ENCODE measurements at places on chromosomes 3 and 15. TPM values are rescaled to one million over a fixed set of nuclear protein-coding genes. Genes with fewer than 3 reads are reported as not detected.

The TMCC1 gene
- total RNA-seq, result 65.1 TPM

The IL17RE gene
- total RNA-seq, result 0.31 TPM

The C3orf20 gene
- 0.31 TPM for total RNA-seq

The ADAMTSL3 gene
- total RNA-seq, result 40.4 TPM

The CTXN2 gene
- total RNA-seq, result 0.63 TPM

The GNAT1 gene
- total RNA-seq, result not detected

The CPN2 gene
- total RNA-seq, result not detected

The CCDC191 gene
- 9.1 TPM for total RNA-seq

The GHSR gene
- total RNA-seq, result not detected

The DUOX1 gene
- not detected for total RNA-seq

The GXYLT2 gene
- 3.4 TPM for total RNA-seq

The CLRN1 gene
- not detected for total RNA-seq

The CISH gene
- total RNA-seq, result 0.63 TPM

The XYLB gene
- 10.3 TPM for total RNA-seq

The PPIB gene
- 121 TPM for total RNA-seq

The OR5K2 gene
- total RNA-seq, result not detected

The TJP1 gene
- 80.4 TPM for total RNA-seq

The GCSAM gene
- total RNA-seq, result not detected

The SLC7A14 gene
- 5.6 TPM for total RNA-seq

The CAV3 gene
- total RNA-seq, result not detected

The IQCF5 gene
- not detected for total RNA-seq

The POLQ gene
- 3.8 TPM for total RNA-seq

The FAM107A gene
- total RNA-seq, result 19.7 TPM

The PBRM1 gene
- total RNA-seq, result 279 TPM

The TUSC7 gene
- not detected for total RNA-seq

The SPSB4 gene
- total RNA-seq, result 19.1 TPM

The P2RY13 gene
- 2.2 TPM for total RNA-seq

The RAB5A gene
- total RNA-seq, result 96.7 TPM

The ETV5 gene
- 51.6 TPM for total RNA-seq

The CGGBP1 gene
- total RNA-seq, result 163 TPM
